EH (cell line): ENCODE measurements at places on chromosomes 4 and X.

DNA sequence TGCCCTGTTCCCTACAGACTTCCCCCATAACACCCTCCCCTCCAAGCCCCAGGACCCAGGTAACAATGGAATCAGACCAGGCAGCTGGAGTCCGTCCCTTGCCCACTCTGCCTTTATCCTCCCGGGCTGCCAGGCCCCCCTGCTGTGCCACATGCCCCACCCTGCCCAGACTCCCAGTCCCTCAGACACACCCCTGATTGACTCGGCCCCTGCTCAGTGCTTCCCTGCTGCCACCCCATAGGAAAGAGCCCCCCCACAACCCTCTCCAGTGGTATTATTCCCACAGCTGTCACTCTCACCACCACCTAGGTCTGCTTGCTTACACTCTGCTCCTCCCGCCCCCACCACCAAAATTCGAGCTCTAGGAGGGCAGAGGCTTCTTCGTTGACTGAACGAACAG lies 4.7 kb upstream of the NAA10 start:
- no peak for DNase-seq

- DNase-seq = no peak
These were observed 308.8 kb downstream of the TEX13C start for GRCh38 chrX:125628435-125628834.

DNA sequence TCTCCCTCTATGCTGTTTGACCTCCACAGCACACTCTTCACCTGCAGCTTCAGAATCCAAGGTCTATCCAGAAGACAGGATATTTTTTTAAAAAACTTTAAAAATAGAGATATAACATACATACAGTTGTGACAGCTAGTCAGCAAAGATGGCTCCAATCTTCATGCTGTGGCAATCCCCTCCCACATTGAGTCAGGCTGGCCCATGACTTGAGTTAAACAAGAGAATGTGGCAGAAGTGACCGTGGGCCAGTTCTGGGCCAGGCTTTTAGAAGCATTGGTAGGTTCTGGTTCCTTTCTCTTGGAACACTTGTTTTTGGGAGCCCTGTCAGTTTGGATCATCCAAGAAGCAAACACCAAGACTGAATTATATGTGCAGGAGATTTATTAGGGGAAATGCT lies 36.1 kb upstream of the REPS2 start:
- DNase-seq = no peak

GRCh38 chr4:53592686-53593501 lies 1.6 kb upstream of the LNX1 start:
- DNase-seq = no peak
